WTC11 (cell line): ENCODE measurements at places on chromosomes 1 and 21. TPM values are rescaled to one million over a fixed set of nuclear protein-coding genes. Genes with fewer than 3 reads are reported as not detected.

GRCh38 chr1:5502311-5503194 is 489.7 kb downstream of the NPHP4 start:
- no peaks in the 10 kb centered on the region for H3K4me1 ChIP-seq
- H3K4me3 ChIP-seq = no peak overlapping the region

The YOD1 gene
- 9.8 to 12.0 TPM (median 10.2 TPM) in 3 replicates for total RNA-seq

DNA sequence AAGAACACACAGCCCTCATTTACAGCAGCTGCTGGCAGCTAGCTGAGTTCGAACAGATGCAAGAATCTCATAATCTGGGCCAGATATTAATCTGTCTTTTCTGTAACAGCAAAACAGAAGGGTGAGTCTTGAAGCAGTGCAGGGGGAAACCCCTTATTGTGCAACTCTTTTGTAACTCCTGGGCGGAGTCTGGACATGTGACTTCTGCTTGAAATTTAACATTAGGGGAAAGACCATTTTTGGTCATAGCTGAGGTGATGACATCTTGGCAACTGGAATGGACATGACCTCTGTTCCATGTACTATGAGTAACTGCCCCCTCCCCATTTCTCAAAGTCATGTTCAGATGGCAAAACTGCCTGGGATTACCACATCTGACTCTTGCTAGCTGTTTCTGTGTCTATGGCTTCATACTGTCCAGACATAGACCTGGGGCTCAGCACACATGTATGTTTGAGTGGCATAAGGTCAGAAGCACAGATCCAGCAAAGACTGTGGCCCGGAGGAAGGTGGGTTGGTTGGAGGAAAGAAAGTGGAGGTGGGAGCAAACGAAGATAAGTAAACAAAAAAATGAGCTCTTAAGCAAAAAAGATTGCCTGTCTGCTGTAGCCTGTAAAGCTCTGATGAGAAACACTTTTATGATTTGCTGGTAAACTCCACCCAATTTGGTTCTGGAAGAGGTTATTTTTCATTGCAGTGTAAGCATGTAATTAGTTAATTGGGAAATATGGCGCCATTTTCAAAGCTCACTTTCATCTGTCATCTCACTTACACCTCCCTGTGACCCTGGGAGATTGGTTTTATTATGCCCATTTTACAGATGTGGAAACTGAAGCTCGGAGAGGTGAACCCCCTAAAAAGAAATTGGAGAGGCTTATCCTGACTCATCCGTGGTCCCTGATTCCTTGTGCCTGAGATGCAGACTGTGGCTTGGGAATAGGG is 26.1 kb downstream of the ETS2 start:
- H3K4me1 ChIP-seq = peaks cover 11% of the 10 kb centered on the region
- H3K36me3 ChIP-seq = no peaks in the 10 kb centered on the region
- no peak overlapping the region for H3K4me3 ChIP-seq
- no peak overlapping the region for H3K27ac ChIP-seq

GRCh38 chr1:24284156-24284471 is 35.0 kb upstream of the GRHL3 start:
- no peak for DNase-seq
- H3K36me3 ChIP-seq = no peaks in the 10 kb centered on the region
- no peak overlapping the region for H3K4me3 ChIP-seq
- no peak overlapping the region for H3K27ac ChIP-seq

DNA sequence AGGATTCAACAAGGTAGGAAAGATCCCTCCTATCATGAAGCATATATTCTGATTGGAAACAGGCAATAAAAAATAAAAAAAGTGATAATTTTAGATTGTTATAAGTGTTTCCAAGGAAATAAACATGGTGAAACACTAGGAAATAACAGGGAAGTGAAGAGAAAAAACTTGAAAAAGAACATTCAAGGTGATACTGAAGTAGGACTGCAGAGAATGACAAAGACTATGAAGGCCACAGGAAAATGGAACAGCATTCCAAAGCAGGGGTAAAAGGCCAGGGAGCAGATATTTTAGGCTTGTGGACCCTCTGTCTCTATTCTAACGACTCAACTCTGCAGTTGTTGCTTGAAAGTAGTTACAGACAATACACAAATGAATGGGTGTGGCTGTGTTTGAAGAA is 7.9 kb downstream of the ANKRD45 start:
- no peak for DNase-seq
- H3K36me3 ChIP-seq = peaks cover 4% of the 10 kb centered on the region
- no peak overlapping the region for H3K4me3 ChIP-seq
- no peaks in the 10 kb centered on the region for H3K27me3 ChIP-seq
- H3K4me1 ChIP-seq = peaks cover 8% of the 10 kb centered on the region

DNA sequence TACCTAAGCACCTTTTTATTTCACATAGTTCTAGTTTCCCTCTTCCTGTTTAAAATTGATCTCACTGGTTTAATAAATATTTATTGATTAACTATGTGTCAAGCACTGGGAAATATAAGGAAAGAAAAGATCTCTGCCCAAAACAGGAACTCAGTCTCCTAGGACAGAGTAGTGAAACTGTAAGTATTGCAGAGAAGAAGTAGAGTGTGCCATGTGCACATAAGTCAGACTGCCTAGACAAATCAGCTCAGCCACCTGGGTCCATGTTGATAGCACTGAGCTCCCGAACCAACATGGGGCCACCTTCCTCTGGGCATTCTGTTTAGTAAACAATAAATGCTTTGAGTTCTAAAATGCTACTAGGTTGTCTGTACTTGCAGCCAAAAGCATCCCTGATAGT is 9.8 kb upstream of the SSX2IP start:
- H3K27ac ChIP-seq = no peak overlapping the region; the same call in 1 of the 2 replicates
- H3K4me3 ChIP-seq = no peak overlapping the region
- no peaks in the 10 kb centered on the region for H3K27me3 ChIP-seq
- peaks cover 49% of the 10 kb centered on the region for H3K4me1 ChIP-seq
- no peaks in the 10 kb centered on the region for H3K36me3 ChIP-seq

The ZDHHC18 gene
- total RNA-seq = 26.5 to 29.8 TPM (median 28.7 TPM) in 3 replicates

The CBR1 gene
- 167 to 172 TPM (median 170 TPM) in 3 replicates for total RNA-seq

DNA sequence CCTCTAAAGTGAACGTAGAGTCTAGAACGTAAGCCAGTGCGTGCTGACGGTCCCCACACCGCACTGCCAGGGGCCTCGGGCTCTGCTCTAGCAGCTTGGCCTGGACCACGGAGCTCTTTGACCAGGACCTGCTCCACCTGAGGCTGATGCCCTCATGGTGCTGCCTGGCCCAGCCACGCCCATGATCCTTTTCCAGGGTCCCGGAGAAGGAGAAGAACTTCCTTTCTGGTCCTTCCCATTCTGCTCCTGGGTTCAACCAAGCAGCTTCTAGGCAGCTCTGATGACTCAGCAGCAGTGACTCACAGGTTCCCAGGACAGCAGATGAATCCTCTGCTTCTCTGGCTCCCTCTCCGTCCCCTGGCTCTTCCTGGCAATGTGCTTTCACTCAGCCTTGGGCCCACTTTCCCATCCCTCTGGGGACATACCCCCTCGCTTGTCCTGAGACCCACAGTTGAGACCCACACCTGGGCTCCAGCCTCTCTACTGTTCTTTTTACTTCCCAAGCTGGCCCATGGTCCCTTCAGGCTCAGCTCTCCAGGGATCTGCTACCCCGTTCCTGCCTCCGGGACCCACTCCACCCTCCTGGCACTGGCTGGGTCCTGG is 246.3 kb upstream of the RAB4A start:
- H3K27me3 ChIP-seq = peaks cover 30% of the 10 kb centered on the region
- peaks cover 48% of the 10 kb centered on the region for H3K4me1 ChIP-seq
- DNase-seq = no peak
- no peaks in the 10 kb centered on the region for H3K36me3 ChIP-seq
- H3K27ac ChIP-seq = no peak overlapping the region

The DDX20 gene
- total RNA-seq = 15.0 to 19.3 TPM (median 17.9 TPM) in 3 replicates

The ATP1A2 gene
- 22.8 to 25.6 TPM (median 23.2 TPM) in 3 replicates for total RNA-seq

- H3K27ac ChIP-seq = no peak overlapping the region
- DNase-seq = no peak
- no peak overlapping the region for H3K4me3 ChIP-seq
- H3K27me3 ChIP-seq = no peaks in the 10 kb centered on the region
These were observed 99.5 kb downstream of the CC2D1B start for GRCh38 chr1:52266507-52266906.

The YIPF1 gene
- 21.9 to 28.6 TPM (median 25.9 TPM) in 3 replicates for total RNA-seq

DNA sequence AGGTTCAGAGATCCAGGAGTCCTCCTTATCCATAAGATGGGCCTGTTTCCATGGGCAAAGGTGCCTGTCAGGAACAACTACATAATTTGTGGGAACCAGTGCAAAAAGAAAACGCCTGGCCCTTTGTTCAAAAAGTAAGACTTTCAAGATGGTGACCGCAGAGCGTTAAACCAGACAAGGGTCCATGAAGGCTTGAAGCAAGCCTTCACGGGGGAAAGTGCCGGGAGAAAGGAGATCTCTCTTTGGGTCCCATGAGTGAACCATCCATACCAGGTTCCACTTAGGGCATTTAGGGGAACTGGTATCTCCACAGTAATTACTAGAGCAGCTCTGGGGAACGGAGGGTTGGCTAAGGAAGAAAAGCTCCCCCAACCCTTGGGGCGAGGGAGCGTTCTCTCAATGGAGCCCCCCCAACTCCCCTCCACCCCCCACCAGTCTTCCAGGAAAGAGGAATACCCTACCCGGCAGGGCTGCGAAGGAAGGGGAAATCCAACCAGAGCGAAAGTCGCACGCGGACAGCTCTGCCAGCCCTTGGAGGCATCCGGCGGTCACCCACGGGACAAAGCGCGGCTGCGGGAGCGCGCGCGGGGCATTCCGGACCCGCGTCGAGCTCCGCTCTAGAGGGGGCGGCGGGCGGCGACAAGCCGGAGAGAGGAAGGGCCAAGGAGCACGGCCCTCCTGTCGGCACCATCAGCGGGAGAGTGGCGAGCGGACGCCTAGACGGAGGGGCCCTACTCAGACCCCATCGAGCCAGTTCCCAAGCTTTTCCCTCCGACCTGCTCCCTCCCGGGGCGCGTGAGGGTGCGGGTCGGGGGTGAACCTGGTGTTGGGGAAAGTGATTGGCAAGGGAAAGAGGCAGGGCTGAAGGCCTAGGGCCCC is 687 bp upstream of the RASSF5 start:
- peaks cover 16% of the 10 kb centered on the region for H3K4me1 ChIP-seq
- no peak overlapping the region for H3K27ac ChIP-seq
- H3K27me3 ChIP-seq = peaks cover 76% of the 10 kb centered on the region
- H3K4me3 ChIP-seq = peak overlapping the region; percentile 68
- H3K36me3 ChIP-seq = no peaks in the 10 kb centered on the region

The FOXD2 gene
- total RNA-seq = 0.05 to 0.07 TPM (median 0.05 TPM) in 3 replicates

GRCh38 chr1:113657556-113658063 is 101.7 kb downstream of the PHTF1 start:
- H3K4me1 ChIP-seq = no peaks in the 10 kb centered on the region
- no peaks in the 10 kb centered on the region for H3K36me3 ChIP-seq
- no peak for DNase-seq

DNA sequence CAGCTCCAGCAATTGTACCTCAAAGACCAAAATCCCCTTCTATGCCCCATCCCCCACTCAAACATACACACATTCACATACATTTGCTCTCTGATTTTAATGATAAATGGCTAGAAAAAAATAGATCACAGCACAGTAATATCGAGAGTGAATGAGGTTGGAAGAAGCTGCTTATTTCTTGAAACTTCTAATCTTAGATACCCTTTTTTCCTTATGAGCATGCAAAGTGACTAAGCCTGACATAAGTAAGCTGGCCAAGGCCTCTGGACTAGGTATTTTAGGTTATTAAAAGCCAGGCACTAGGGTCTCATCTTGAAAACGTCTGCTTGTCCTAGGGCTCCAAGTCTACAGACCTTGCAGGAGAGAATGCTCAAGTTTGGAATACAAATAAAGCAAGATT is 133.6 kb downstream of the TGFBR3 start:
- peaks cover 19% of the 10 kb centered on the region for H3K4me1 ChIP-seq
- H3K27ac ChIP-seq = no peak overlapping the region
- H3K27me3 ChIP-seq = no peaks in the 10 kb centered on the region
- H3K4me3 ChIP-seq = no peak overlapping the region
- peaks cover 3% of the 10 kb centered on the region for H3K36me3 ChIP-seq
- no peak for DNase-seq

DNA sequence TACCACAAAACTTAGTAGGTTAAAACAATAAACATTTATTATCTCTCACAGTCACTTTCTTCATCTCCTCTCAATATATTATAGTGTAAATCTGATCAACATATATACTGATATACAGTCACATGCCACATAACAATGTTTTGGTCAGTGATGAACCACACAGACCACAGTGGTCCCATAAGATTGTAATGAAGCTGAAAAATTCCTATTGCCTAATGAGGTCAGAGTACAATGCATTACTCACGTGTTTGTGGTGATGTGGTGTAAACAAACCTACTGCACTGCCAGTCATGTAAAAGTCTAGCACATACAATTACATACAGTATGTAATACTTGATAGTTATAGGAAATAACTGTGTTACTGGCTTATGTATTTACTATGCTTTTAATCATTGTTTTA is 30.1 kb downstream of the OLFML3 start:
- H3K27ac ChIP-seq = no peak overlapping the region
- no peak overlapping the region for H3K4me3 ChIP-seq
- peaks cover 13% of the 10 kb centered on the region for H3K36me3 ChIP-seq
- peaks cover 30% of the 10 kb centered on the region for H3K4me1 ChIP-seq

DNA sequence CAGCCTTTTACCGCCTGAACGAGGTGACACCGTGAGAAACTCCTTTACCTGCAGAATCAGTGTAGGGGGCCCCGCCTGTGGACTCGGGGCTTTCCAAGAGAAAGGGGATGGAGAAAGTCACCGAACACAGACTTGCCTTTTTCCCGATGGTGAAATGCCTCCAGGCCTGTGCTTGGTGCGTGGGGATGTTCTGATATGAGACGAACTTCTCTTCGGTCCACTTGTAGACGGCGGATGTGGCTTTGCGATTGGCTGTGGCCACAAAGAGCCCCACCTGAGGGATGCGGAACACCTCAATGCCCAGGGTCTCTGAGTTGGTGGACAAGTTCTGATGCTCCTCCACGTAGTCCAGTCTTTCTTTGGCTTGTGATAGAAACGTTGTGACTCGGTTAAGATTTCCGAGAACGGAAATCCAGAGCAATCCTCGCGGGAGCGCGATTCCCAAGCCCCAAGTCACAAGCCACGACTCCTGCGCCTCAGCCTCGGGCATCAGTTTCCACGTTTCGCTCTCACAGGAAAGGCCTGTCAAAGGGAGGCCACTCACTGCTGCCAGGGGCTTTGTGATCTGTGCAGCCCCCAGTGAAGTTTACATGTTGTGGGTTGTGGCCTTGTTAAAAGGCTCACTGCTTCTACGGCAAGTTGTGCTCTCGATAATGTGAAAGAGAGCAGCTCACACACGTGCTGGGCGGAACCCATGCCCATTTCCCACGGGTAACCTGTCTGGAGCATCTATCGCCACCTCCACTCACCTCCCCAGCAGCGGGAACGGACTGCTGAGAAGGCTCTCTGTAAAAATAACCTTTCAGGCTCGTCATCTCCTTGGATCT is 12.6 kb downstream of the KRTAP10-1 start:
- no peaks in the 10 kb centered on the region for H3K36me3 ChIP-seq

DNA sequence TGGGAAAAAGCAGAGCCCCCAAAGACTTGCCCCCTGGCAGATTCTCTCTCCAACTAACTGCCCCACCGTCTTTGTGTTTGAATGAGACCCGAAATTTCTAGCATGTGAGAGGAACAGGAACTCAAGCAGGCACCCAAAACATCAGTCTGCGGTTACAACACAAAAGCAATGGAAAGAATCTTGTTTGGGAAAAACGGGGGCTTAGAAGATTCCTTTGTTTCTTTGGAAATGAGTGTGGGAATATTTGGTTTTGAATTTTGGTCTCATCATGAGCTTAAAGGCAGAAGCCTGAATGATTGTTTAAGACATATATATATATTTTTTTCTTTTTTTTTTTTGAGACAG is 188.9 kb upstream of the TMEM51 start:
- H3K36me3 ChIP-seq = peaks cover 20% of the 10 kb centered on the region
- H3K4me3 ChIP-seq = no peak overlapping the region
- DNase-seq = no peak
- H3K4me1 ChIP-seq = no peaks in the 10 kb centered on the region
- H3K27me3 ChIP-seq = peaks cover 3% of the 10 kb centered on the region; the same call in 1 of the 2 replicates
